Stimulated activated CD8-positive, alpha-beta memory T cell treated with anti-CD3 and anti-CD28 coated beads, Interleukin-7, amount 100 ng/mL, for 1 hour (primary cell): ENCODE measurements at places on chromosomes 4 and X.

GRCh38 chr4:157713342-157713741 lies 459.5 kb downstream of the GASK1B start:
- DNase-seq, result no peak

DNA sequence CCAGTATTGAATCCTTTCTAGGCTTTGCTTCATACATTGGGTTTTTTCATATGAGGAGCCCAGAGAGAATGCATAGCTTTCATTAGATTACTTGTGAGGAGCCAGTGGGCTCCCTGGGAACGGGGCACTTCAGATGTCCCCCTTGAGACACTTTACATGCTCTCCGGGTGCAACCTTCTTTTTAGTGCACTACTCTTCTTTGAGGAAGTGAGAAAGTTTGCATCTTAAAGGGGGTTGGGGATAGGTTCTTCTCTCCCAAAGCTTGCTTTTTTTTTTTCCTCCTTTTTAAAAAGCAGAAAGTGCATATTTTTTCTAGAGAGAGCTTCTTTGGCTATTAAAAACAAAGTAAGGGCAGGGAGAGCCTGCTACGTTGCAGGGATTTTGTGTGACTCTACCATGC lies 4.3 kb downstream of the HADH start:
- DNase-seq, result no peak

- no peak for DNase-seq
These were observed 28.8 kb downstream of the NFKB1 start for GRCh38 chr4:102529977-102530376.

- no peak for DNase-seq
These were observed at the start of gene USP51 for GRCh38 chrX:55489314-55490009. TSS of gene USP51 (minus strand) at chrX:55489848. CDS start at chrX:55488939, 909 bp downstream.

- no peak for DNase-seq
These were observed 31.3 kb upstream of the ASMTL start for GRCh38 chrX:1483843-1484637.

- no peak for DNase-seq
These were observed 9.3 kb downstream of the CETN2 start for GRCh38 chrX:152821145-152821765.

DNA sequence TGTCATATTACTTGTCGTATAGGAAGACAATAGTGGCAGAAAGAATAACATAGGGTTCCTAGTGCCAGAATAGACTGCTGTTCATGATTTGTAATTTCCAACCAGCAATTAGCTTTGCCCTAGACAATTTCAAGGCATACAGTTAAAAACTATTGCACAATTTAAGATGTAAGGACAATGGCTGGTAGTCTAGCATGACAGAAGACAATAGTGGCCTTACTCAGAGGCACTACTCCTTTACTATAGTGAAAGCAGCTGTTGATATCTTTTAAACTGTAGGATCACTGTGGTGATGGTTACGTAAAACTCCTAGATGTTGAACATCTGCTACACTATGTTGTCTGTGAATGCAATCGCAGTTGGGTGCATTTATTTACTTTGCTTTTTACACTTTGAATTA lies 234.5 kb downstream of the RBMX2 start:
- DNase-seq, result no peak

GRCh38 chrX:65600106-65600505 lies 65.5 kb upstream of the LAS1L start:
- DNase-seq, result no peak

GRCh38 chr4:145785391-145786008 lies 105.6 kb downstream of the C4orf51 start:
- no peak for DNase-seq

DNA sequence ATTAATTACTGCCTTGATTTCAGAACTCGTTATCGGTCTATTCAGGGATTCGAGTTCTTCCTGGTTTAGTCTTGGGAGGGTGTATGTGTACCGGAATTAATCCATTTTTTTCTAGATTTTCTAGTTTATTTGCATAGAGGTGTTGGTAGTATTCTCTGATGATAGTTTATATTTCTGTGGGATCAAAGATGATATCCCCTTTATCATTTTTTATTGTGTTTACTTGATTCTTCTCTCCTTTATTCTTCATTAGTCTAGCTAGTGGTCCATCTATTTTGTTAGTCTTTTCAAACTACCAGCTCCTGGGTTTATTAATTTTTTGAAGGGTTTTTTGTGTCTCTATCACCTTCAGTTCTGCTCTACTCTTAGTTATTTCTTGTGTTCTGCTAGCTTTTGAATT lies 32.1 kb downstream of the CDX4 start:
- no peak for DNase-seq

DNA sequence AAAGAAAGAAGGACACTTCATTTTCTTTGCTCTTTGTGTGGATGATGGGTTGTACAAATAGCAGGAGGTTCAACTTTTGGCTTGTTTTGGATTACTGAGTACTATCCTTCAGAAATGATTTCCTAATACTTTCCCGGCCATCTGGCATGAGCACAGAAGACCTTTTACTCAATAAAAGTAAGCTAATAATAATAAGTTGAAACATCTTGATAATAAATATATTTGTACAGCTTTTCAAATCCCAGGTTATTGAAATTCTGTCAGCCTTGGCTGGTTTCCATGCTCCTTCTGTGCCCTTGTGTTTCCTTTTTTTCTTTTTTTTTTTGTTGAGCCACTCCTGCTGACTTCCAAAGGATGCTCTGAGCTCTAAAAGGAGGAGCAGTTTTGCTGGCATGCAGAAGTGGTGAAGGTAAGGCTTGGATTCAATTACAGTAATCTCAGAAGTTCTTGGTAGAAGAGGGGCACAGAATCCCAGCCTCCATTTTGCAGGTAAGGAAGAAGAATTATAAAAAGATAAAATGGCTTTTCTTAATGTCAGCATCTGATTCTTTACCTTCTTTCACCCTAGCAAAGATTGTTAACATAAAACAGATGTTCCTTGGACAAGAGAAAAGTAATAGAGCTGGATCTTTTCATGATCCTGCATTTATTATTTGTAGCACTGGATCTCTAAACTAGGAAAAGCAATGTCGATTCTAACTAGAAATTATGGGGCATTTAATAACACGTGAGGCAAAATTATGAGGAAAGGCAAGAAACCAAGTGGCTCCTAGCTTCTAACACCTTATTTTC lies 31.9 kb downstream of the REPS2 start:
- no peak for DNase-seq

DNA sequence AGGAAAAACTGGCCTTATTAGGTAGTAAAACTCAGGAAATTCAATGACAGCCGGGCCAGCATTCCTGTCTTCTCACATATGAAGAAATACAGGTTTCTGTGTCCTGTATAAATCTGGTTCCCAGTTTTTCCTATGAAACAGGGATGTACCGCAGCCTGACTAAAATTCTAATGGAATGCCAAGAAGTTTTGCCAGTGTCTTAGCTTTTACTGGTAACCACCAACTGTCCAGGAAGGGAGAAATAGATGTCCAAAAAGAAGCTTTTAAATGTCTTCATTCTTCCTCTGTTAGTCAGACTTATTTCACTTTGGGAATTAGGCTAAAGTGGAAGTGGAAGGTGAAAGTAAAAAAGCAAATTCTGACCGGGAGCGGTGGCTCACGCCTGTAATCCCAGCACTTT lies 108.0 kb upstream of the TBL1X start:
- DNase-seq, result no peak

- DNase-seq, result no peak
These were observed 3.9 kb downstream of the ALAS2 start for GRCh38 chrX:55026840-55027239.

- DNase-seq, result no peak
These were observed 104.3 kb downstream of the APBB2 start for GRCh38 chr4:41110050-41110449.

GRCh38 chr4:149194061-149194460 lies 621.6 kb downstream of the IQCM start:
- DNase-seq, result no peak

DNA sequence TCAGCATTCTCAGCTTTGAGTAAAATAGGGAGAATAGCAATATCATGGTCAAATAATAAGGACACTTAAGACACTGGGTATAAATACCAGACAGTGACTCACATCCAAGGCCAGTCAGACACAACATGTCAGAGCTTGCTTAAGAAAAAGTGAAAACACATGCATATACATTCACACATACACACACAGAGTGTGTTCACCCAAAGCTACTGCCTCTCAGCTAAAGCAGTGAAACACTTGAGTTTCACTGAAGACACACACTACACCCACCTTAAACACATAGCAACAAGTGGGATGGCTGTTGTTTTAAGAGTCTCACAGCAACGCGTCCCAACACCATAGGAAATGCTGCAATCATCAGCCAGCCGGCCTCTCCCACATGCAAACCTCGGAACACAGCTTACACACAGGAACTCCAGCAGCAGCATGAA lies 14.4 kb downstream of the SHROOM4 start:
- no peak for DNase-seq

DNA sequence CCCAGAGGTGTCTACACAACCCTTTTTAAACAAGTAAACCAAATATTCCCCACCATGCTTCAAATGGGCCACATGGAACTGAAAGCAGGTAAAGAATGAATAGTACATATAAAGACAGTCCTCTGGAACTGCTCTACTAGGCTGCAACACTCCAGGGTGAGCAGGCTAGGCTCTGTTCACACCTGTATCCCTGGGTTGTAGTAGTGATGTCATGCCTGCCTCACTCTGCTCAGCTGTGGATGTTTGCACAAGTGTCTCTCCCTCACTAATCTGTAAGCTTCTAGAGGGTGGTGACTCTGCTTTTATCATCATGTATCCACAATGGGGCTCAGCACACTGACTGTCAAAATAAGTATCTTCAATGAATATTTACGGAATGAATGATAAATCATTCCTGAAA lies 20.4 kb downstream of the LEF1 start:
- no peak for DNase-seq

- no peak for DNase-seq
These were observed 107.9 kb downstream of the DRD5 start for GRCh38 chr4:9889306-9889705.

GRCh38 chr4:126097155-126097799 lies 782.5 kb downstream of the FAT4 start:
- no peak for DNase-seq

GRCh38 chr4:3174371-3175338 lies 74.3 kb upstream of the MSANTD1 start:
- no peak for DNase-seq

DNA sequence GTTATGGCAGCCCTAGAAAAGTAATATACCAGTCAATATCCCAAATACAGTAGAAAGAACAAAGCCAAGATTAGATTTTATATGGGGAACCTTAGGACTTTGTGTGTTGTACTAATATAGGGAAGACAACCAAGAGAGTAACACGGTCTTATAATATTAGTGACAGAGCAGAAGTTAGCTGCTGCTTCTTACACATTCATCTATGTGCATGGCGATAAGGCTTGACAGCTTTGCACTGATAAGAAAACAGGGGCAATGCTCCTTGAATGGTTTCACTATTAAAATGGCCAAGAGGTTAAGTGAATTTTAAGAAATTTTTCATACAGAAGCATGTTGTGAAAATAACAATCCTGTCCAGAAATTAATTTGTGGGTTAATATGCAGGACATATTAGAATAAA lies 521.6 kb downstream of the CCSER1 start:
- no peak for DNase-seq

DNA sequence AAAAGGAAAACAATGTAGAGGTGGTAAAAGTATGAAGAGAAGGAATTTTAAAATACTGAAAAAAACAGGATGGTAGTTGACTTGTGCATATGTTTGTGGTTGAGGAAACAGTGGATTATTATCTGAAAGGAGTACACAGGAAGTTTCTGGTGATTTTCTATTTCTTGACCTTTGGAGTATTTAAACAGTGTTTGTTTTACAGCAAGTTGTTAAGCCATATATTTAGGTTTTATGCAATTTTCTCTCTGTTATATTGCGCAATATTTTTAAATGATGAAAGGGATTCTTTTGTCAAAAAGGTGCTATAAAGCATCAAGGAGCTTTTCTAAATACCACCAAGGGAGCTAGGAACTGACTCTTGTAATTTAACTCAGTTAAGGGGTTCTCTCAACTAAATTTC lies 343.1 kb upstream of the MAOA start:
- no peak for DNase-seq

- DNase-seq, result no peak
These were observed 3.4 kb upstream of the PCDH7 start for GRCh38 chr4:30716681-30717207.

DNA sequence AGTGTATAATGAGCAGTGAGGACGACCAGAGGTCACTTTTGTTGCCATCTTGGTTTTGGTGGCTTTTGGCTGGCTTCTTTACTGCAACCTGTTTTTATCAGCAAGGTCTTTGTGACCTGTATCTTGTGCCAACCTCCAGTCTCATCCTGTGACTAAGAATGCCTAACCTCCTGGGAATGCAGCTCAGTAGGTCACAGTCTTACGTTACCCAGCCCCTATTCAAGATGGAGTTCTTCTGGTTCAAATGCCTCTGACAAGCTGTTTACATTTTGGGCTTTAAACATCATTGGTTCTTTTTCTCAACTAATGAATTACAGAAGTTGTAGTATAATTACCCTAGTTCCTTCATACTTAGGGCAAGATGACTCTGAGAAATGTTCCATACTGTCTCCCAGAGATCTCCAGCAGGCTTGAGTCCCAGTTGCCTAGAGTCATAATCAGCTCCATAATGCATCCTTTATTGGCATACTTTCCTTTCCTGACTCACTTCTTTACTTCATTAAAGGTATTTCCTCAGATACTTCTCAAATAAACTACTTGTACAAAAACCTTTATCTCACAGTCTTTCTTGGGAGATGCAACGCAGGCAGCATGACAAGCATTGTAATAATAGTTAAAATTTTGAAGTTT lies 136.5 kb downstream of the KDM6A start:
- no peak for DNase-seq

DNA sequence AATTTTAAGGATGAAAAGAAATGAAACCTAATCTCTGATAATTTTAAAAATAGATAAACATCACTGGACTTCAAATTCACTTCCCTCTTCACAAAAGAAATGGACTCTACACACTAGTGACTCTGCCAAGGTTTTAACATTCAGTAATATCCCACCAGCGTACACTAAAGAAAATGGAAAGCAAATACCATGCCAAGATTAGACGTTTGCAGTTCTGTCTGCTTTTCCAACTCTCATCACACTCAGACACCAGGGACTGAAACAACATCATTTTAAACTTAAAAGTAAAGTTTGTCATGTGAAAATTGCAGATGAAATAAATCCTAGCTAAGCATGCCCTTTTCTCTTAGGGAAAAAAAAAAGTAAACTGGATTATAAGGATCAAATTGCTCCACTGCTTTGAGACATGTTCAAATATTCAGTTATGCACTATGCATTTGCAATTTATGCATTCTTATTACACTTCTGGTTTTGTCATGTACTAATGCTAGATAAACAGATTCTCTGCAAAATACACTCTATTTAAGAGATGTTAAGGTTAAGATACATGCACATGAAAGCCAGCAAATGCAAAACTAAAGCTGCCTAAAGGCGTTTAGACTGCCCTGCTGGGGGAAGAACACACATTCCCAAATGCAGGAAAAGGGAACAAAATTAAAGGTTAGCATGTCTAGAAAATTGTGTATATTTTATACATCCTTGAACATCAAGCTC lies 534.4 kb upstream of the EPHA5 start:
- no peak for DNase-seq

GRCh38 chrX:140762061-140762460 lies 52.5 kb downstream of the LINC00632 start:
- no peak for DNase-seq

- DNase-seq, result no peak
These were observed 64.9 kb downstream of the GRID2 start for GRCh38 chr4:92368653-92369052.

GRCh38 chr4:17065821-17066220 lies 167.4 kb upstream of the LDB2 start:
- no peak for DNase-seq

GRCh38 chrX:105738162-105738561 lies 84.2 kb upstream of the NRK start:
- no peak for DNase-seq

GRCh38 chr4:127203562-127204200 lies 429.1 kb upstream of the INTU start:
- DNase-seq, result no peak
